ENCODE measurements at places on chromosomes 7 and 10.

DNA sequence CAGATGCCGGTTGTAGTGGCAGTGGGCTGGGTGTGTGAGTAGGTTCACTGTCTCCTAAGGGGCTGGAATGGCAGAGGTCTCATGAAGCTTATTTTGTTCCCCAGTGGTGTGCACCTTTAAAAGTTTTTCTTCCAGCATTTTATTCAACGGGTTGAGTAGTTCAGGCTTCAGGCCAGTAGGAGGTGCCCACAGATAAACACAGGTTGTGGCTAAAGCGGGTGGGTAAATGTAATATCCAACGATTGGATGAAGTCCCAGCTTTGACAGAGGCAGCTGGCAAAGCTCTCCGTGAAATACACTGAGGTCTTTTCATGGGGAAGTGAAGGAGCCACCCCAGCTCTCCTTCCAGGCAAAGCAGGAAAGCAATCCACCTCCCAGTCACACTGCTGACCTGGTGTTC, 339.8 kb upstream of the LRRTM3 start:
- DNase-seq, result no peak
- H3K27me3 ChIP-seq, result no peaks in the 10 kb centered on the region
- H3K36me3 ChIP-seq, result no peaks in the 10 kb centered on the region
- H3K4me1 ChIP-seq, result no peaks in the 10 kb centered on the region

DNA sequence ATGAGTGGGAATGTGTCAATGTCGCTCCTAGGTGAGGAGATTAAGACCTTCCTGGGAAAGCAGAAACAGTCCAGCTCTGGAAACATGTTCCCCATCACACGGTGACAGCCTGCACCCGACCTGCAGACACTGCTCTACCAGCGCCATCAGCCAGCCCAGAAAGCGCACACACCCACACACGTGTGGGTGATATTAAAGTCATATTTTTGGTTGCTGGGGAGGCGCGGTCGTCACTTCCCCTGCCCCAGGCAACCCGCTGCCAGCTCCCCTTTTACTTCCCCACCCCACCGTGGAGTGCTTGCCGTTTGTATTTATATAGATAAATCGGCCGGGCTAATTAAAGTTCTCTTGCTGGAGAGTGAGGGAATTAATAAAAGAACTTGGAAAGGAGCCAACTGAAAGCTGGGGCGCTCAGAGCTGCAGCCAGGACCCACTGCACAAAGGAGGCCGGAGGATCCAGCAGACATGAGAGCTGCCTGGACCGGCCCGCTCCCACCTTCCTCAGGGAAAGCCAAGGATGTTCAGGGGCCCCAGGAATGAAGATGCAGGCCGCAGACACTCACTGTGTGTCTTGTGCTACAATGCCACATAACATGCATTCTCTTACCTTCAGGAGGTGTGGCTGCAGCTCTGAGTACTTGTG, 145.2 kb upstream of the UNC5B start:
- no peak for DNase-seq
- H3K36me3 ChIP-seq, result no peaks in the 10 kb centered on the region
- peaks cover 10% of the 10 kb centered on the region for H3K27me3 ChIP-seq
- no peaks in the 10 kb centered on the region for H3K4me1 ChIP-seq
- no peak overlapping the region for H3K4me3 ChIP-seq

- peak overlapping the region; percentile 72 for H3K4me3 ChIP-seq
- H3K27ac ChIP-seq, result peak overlapping the region; percentile 52
- no peaks in the 10 kb centered on the region for H3K27me3 ChIP-seq
- peaks cover 19% of the 10 kb centered on the region for H3K4me1 ChIP-seq
These were observed 461 bp upstream of the FIGNL1 start for GRCh38 chr7:50450590-50451032.

GRCh38 chr10:598415-599170, 90.9 kb downstream of the DIP2C start:
- DNase-seq, result peak; percentile 98
- H3K4me3 ChIP-seq, result peak overlapping the region; percentile 20
- H3K27ac ChIP-seq, result peak overlapping the region; percentile 98
- H3K4me1 ChIP-seq, result peaks cover 62% of the 10 kb centered on the region
- 0 out of 2 replicates have a peak, but pooled peaks cover 3% of the 10 kb centered on the region for H3K36me3 ChIP-seq
- no peaks in the 10 kb centered on the region for H3K27me3 ChIP-seq

- H3K4me1 ChIP-seq, result peaks cover 7% of the 10 kb centered on the region
- no peak overlapping the region for H3K4me3 ChIP-seq
- no peak overlapping the region for H3K27ac ChIP-seq
- peaks cover 18% of the 10 kb centered on the region for H3K27me3 ChIP-seq
- H3K36me3 ChIP-seq, result no peaks in the 10 kb centered on the region
These were observed 4.2 kb upstream of the KCP start for GRCh38 chr7:128914566-128915151.

- peaks cover 75% of the 10 kb centered on the region for H3K36me3 ChIP-seq
- DNase-seq, result no peak
- no peaks in the 10 kb centered on the region for H3K4me1 ChIP-seq
- no peak overlapping the region for H3K4me3 ChIP-seq
- H3K27me3 ChIP-seq, result no peaks in the 10 kb centered on the region
- no peak overlapping the region for H3K27ac ChIP-seq
These were observed 33.0 kb downstream of the FAM25A start for GRCh38 chr10:87053111-87053510.

GRCh38 chr7:77184990-77185389, 14.6 kb downstream of the FGL2 start:
- H3K27ac ChIP-seq, result no peak overlapping the region
- H3K36me3 ChIP-seq, result no peaks in the 10 kb centered on the region
- DNase-seq, result no peak
- H3K4me1 ChIP-seq, result no peaks in the 10 kb centered on the region
- H3K4me3 ChIP-seq, result no peak overlapping the region

DNA sequence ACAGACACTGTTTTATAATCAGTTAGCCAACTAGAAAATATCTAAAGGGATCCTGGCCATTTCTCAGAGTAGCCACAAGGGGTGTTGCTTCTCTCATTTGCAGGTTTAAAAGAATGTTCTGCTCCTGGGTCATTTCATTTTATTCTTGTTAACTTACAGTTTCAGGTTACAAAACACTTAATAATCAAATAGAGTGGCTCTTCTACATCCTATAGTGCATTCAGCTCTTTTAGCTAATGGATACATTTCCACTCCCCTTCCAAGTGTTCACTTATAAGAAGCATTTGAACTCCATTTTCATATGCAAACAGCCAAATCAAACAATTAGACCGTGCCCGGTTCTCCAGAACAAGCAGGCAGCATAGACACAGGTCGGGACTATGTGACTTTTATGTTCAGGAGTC, 117.5 kb downstream of the TRIL start:
- H3K4me3 ChIP-seq, result no peak overlapping the region
- DNase-seq, result no peak

DNA sequence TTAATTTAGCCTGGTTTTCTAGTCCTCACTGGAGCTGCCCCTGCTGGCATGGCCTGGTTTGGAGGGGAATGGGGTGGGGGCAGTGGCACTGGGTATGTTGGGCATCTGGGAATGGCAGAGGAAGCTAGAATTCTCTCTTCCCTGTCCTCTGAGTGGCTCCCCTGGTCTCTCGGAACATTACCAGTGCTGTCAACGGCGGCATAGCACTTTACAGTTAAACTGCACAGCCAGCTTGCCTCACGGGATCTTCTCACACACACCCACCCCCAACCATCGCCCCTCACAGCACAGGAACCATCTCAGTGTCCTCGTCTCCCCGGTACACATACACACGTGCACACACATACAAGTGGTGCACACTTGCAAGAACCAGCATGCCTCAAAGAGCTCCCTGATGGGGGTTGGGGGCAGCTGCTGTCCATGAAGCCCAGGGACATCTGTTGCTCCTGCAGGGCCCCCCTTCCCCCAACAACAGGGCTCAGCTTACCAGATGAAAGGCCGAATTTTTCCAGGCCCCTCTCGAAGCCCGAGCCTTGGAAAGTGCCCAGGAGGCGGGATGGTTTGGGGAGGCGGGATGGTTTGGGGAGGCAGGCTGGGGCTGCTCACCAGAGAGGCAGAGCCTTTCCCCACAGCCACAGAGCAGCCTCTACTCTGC, 41.0 kb downstream of the TSPAN15 start:
- H3K27me3 ChIP-seq, result no peaks in the 10 kb centered on the region
- DNase-seq, result no peak
- no peaks in the 10 kb centered on the region for H3K36me3 ChIP-seq
- no peak overlapping the region for H3K27ac ChIP-seq
- H3K4me3 ChIP-seq, result no peak overlapping the region

DNA sequence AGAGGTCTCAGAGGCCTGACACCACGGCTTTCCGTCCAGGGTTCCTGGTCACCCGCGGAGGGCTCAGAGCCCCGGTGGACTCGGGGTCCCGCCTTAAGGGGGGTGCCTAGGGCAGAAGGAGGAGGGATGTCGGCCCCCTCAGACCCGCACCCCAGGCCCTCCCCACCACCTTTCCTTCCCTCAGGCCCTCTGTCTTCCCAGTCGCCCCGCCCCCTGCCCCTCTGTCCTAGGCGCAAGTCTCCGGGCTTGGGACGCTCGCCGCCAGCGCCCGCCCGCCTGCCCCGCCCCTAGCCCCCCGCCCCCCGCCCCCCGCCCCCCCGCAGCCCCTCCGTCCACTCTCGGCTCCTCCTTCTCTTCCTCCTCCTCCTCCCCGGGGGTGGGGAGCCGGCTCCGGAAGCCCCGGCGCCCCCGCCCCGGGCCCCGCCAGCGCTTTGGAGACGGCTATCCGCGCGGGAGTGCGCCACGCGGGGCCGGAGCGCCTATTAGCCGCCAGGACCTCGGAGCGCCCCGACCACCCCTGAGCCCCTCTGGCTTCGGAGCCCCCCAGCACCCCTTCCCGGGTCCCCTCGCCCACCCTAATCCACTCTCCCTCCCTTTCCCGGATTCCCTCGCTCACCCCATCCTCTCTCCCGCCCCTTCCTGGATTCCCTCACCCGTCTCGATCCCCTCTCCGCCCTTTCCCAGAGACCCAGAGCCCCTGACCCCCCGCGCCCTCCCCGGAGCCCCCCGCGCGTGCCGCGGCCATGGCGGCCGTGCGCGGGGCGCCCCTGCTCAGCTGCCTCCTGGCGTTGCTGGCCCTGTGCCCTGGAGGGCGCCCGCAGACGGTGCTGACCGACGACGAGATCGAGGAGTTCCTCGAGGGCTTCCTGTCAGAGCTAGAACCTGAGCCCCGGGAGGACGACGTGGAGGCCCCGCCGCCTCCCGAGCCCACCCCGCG, at the start of gene AEBP1:
Gene AEBP1 (plus strand): TSS at position 423 of the 937 bp plus-strand sequence. CDS start 321 bp downstream, at position 744.
- DNase-seq, result no peak
- no peaks in the 10 kb centered on the region for H3K27me3 ChIP-seq
- no peaks in the 10 kb centered on the region for H3K36me3 ChIP-seq
- no peak within 1 kb of the TSS for H3K27ac ChIP-seq
- no peak within 1 kb of the TSS for H3K4me3 ChIP-seq

DNA sequence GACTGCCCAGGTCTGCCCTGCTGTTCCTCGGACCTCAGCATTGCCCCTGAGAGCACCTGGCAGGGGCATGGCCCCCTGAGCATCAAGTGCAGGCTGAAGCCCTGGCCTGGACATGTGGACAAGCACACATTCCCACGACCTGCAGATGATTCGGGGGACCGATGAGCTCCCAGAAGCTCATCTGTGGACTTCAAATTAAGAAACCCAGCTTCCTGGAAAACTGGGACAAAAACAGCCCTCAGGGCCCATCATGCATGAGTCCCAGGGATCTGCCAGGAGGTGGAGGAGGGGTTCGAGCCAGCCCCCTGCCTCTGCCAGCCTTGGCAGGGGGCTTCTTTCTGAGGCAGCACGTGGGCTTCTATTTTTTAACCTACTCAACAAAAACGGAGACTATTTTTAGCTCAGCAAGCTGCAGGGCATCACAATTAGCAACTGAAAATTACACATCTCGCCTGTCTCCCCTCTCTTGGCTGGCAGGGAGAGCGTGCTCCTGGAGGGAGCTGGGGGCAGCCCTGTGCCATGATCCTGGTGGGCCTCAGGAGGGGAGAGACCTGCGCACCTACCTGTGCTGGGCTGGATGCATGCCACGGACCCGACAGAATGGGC, 51.8 kb downstream of the RASGEF1A start:
- DNase-seq, result no peak
- H3K27me3 ChIP-seq, result no peaks in the 10 kb centered on the region
- H3K27ac ChIP-seq, result no peak overlapping the region
- no peaks in the 10 kb centered on the region for H3K36me3 ChIP-seq
